ENCODE measurements at places on chromosomes 1 and 21. TPM values are rescaled to one million over a fixed set of nuclear protein-coding genes. Genes with fewer than 3 reads are reported as not detected.
A peak's percentile ranks its signal among the peaks of the same experiment; 100 is the strongest.

DNA sequence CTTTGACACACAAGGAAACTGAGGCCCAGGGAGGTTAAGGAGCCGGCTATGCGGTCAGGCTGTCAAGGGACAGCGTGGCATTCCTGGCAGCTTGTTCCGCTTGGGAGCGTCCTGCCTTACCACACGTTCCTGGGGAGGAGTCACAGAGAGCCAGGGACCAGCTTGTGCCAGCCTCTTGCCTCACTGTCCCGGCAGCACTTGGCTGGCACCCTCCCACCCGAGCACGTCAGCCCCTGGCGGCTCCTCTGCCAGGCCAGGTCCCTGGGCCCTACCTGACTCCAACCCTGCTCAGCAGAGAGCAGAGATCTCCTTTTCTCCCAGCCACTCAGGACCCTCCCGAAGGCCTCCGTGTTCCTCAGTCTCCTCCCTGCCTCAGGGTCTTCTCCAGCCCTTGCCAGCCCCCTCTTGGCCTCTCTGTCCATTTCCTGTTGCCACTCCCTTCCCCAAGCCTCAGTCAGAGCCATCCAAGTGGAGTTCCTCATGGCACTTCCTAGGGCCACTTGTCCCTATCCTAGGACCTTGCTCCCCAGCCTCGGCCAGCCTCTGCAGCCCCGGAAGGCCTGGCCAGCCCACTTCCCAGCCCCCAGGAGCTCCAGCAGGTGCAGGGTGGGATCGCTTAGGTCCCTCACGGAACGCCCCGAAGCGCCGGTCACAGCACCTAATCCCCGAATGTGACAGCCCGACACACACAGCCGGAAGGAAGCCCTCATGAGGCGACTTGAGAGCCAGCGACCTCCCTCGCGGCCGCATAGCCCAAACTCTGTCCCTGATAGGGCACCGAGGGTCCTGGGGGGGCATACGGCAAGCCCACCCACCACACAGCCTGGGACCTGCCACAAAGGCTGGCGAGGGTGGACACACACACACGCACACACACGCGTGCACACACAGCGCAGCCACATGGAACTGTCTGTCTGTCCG is 130.3 kb downstream of the CASZ1 start:
- peaks cover 8% of the 10 kb centered on the region for H3K4me1 ChIP-seq
- no peak for DNase-seq
- H3K27ac ChIP-seq: no peak overlapping the region

- H3K36me3 ChIP-seq: no peaks in the 10 kb centered on the region
- peaks cover 9% of the 10 kb centered on the region for H3K27me3 ChIP-seq
- no peak for DNase-seq
- no peaks in the 10 kb centered on the region for H3K4me1 ChIP-seq
- no peak overlapping the region for H3K4me3 ChIP-seq
Observed at GRCh38 chr1:243950166-243950565, 100.1 kb upstream of the AKT3 start.

- peaks cover 46% of the 10 kb centered on the region for H3K36me3 ChIP-seq
- H3K27ac ChIP-seq: peak overlapping the region; percentile 87
- H3K27me3 ChIP-seq: no peaks in the 10 kb centered on the region
- H3K4me1 ChIP-seq: peaks cover 44% of the 10 kb centered on the region
- H3K4me3 ChIP-seq: peak overlapping the region; percentile 97
Observed at GRCh38 chr1:36305915-36306209, 306 bp upstream of the SH3D21 start.

- peak overlapping the region; percentile 82 for H3K4me3 ChIP-seq
- H3K4me1 ChIP-seq: peaks cover 13% of the 10 kb centered on the region
- no peak overlapping the region for H3K27ac ChIP-seq
- H3K36me3 ChIP-seq: no peaks in the 10 kb centered on the region
Observed at GRCh38 chr1:109739738-109740614, 862 bp downstream of the GSTM3 start.

DNA sequence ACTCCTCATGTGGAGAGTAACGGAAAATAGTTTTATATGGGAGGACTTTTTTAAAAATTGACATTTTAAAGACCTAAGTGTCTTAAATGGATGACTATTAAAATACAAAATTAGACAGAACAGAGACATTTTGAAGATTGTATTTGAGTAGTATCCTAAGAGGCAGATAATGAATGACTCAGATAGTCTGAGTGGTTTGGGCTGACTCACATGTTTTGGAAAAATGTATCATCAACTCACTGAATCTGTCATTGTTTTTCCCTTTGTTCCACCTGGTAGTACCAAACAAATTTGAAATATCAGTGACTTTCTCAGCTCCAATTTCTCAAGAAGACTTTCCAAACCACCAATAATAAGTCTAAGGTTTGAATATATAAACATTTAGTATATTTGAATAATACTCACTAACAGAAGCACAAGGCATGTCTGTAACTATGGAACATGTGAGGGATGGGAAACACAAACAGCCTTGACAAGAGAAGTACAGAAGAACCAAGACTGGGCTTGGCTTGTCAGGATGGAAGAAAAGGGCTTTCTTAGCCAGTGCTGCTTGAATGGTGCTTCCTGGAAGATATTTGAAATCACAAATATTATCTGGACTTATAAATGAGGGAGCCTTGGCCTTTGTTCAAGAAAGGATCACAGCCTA is 90.6 kb downstream of the SGIP1 start:
- peaks cover 4% of the 10 kb centered on the region for H3K27me3 ChIP-seq
- no peak overlapping the region for H3K4me3 ChIP-seq
- DNase-seq: no peak

GRCh38 chr1:238061967-238062613 is 171.4 kb upstream of the ZP4 start:
- H3K4me3 ChIP-seq: no peak overlapping the region
- no peak for DNase-seq
- H3K4me1 ChIP-seq: no peaks in the 10 kb centered on the region

The CCDC185 gene
- not detected for total RNA-seq

GRCh38 chr1:209256766-209257350 is 326.7 kb upstream of the CAMK1G start:
- H3K4me3 ChIP-seq: no peak overlapping the region
- no peak overlapping the region for H3K27ac ChIP-seq
- no peaks in the 10 kb centered on the region for H3K36me3 ChIP-seq
- no peak for DNase-seq

The HPCAL4 gene
- total RNA-seq: not detected
